HEK293T (cell line): ENCODE measurements at places on chromosomes 1 and 21.

GRCh38 chr1:231396643-231397042 lies 25.4 kb downstream of the EGLN1 start:
- no peak for DNase-seq

- DNase-seq: no peak
These were observed 219.2 kb upstream of the NFIA start for GRCh38 chr1:60863131-60863530.

DNA sequence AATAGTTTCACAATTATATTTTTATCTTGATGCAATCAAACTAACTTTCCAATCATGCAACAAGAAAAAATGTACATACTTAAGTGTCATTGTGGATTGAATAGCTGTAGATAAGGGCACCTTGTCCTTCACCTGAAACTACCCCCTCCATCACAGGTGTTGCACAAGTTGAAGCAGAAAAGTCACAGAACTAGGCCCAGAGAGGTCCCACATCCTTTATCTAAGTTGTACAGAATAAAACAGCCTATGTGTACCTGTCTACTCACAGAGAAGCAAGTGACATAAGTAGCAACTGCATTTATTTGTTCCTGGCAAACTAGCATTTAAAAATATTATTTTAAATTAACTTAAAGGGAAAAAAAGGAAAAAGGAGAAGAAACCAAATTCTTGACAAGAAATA lies 256.8 kb downstream of the FAF1 start:
- DNase-seq: no peak

GRCh38 chr1:2234762-2235113 lies 6.6 kb downstream of the SKI start:
- no peak for DNase-seq

DNA sequence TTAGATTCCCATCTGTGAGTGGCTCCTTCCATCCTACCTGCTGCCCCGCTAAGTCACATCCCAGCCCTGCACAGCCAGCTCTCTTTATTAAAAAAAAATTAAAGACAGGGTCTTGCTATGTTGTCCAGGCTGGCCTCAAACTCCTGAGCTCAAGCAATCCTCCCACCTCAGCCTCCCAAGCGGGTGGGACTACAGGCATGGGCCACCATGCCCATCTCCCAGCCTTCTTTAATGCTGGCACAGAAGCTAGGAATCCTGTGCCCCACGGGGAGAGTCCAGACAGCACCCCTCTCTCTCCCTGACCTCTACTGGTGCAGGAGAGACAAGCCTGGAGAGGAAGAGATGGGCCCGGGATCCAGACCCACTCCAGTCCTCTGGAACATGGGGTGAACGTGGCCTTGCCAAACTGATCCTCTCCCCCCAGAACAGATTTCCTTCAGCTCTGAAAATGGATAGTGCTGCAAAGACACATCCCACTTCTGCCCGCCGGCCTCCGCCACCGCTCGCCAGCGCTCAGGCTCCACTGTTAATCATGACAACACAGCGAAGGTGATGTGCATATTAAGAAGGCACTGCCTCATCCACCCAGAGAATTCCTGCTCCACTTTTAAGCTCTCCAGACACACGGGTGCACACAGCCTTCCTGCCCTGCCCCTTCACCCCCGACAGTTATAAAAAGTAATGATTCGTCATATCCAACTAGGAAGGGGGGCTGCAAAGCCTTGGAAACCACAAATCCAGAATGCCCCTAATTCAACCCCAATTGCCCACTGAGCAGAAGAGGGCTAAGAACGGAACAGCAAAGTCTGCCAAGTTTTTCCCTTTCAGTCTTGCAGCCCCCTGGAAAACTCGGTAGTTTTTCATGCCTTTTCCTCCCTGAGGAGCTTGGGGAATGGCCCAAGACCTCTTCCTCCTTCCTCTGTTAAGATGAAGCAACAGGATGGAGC lies 68.1 kb downstream of the MRPL37 start:
- no peak for DNase-seq
